ENCODE measurements at places on chromosomes 11 and 22.
A peak's percentile ranks its signal among the peaks of the same experiment; 100 is the strongest.

DNA sequence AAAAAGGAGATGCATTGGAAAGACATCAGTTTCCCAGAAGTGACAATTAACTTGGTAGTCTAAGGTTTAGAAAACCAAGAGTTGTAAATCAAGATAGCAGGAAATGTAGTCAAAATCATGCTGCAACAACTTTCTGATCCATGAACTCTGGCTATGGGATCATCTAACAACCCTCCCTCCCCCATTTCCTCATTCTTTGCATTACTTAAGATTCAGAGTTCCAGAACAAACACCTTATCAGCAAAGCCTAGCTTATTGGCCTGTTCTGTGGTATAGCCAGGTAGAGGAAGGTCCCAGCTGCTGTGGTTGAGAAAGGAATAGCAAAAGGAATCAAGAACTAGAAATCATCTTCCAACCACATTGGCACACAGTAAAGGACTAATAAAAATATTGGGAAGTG lies 651.1 kb downstream of the METTL15 start:
- no peak for DNase-seq

DNA sequence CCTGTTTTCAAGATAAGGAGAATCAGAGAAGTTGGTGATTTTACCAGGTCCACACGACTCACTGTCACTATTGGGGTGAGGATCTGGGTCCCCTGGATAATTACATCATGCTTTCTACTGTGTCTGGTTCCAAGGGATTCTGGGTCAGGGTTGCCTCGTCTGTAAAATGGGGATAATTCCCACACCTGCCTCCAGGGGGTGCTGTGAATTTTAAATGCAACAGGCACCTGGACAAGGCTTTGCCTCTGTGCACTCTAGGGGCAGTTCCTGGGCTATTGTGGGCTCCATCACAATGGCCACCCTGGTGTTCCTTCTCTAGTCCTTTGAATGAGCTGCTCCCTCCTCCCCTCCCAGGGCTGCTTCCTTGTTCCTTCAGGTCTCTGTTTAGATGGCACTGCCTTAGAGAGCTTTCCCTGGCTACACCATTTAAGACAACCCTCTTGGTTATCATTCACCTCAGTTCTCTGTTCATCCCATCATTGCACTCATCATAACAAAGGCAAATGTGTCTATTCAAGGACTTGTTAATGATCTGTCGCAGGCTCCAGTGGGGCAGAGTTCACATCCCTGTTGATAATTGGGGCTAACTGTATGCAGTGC lies 178.6 kb downstream of the MIAT start:
- DNase-seq: peak; percentile 18

DNA sequence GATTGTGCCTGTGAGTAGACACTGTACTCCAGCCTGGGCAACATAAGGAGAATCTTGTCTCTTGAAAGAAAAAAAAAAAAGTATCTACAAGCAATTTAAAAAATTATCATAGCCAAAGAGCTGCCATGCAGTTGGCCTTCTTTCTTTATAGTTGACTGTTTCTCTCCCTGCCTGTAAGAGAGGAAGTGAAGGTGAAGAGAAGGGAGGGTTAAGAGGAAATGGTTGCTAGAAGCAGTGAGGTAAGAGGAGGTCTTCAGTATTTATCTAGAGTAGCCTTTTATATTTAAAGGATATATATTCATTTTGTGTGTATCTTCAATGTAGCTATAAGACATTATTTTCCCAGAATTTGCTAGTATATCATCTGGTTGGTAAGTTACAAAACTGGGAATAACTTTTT lies 217.9 kb downstream of the TMEM135 start:
- DNase-seq: no peak

GRCh38 chr11:4677948-4678347 lies 19.7 kb downstream of the OR51E2 start:
- no peak for DNase-seq

- DNase-seq: no peak
These were observed 56.8 kb downstream of the CDKN1C start for GRCh38 chr11:2828585-2829330.

GRCh38 chr22:45338795-45339194 lies 29.1 kb downstream of the FAM118A start:
- DNase-seq: no peak

- DNase-seq: no peak
These were observed 111.9 kb downstream of the WNT7B start for GRCh38 chr22:45864959-45865476.

GRCh38 chr11:6531267-6531752 lies 34.2 kb downstream of the DNHD1 start:
- DNase-seq: peak; percentile 33

DNA sequence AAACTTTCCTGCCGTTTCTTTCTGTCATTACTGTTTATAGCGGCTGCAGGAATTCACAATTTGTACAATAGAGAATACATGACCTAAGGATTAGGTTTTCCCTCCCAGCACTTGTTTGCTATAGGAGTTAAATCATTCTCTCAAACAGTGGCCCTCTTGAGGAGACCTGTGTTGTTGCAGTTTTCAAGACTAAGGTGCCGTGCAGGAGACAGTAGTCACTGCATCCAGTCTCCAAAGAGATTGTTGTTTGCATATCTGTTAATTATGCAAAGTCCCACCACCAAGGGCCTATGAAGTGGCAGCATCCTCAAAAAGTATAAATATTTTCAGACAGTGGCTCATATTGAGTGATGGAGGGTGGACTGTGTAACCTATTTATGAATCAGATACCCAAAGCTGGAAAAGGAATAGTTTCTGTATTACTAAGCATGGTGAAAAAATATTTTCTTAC lies 2.3 kb downstream of the PRSS23 start:
- no peak for DNase-seq
